ENCODE measurements at places on chromosomes 13 and 19.

GRCh38 chr19:44745341-44745831 lies 3.1 kb upstream of the BCL3 start:
- DNase-seq, result no peak
- H3K4me3 ChIP-seq, result no peak overlapping the region
- H3K36me3 ChIP-seq, result peaks cover 13% of the 10 kb centered on the region
- H3K27ac ChIP-seq, result no peak overlapping the region

DNA sequence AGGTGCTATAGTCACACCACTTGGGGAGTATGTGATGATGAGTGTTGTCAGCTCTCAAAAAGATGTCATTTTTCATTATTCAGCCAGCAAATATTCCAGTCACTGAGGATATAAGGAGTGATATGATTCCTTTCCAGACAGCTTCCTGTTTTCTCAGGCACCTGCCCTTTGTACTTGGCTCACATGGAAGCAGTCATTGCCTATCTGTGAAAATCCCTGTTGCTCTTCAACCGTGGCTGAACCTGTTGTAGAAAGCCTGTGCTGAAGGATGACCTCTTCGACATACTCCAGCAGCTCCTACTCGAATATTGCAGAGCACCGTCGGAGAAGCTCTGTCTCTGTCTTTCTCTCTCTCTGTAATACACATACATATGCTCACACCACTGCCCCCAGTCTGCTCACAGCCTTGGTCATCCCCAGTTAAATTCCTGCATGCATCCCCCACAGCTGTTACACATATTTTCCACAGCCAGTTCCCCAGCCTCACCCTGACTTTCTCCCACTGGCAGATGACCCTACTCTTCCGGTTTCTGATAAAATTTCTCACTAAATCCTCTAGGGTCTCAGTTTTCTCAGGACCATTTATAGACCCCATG lies 204.2 kb upstream of the ARGLU1 start:
- no peak overlapping the region for H3K4me3 ChIP-seq
- no peaks in the 10 kb centered on the region for H3K27me3 ChIP-seq
- no peak for DNase-seq
- no peaks in the 10 kb centered on the region for H3K36me3 ChIP-seq
- H3K27ac ChIP-seq, result no peak overlapping the region

- peaks cover 7% of the 10 kb centered on the region for H3K36me3 ChIP-seq
- no peak for DNase-seq
- H3K27me3 ChIP-seq, result peaks cover 4% of the 10 kb centered on the region
- no peak overlapping the region for H3K4me3 ChIP-seq
- peaks cover 2% of the 10 kb centered on the region for H3K4me1 ChIP-seq
These were observed 82.8 kb downstream of the CRYL1 start for GRCh38 chr13:20442798-20443381.

- H3K36me3 ChIP-seq, result peaks cover 34% of the 10 kb centered on the region
- no peaks in the 10 kb centered on the region for H3K27me3 ChIP-seq
- peaks cover 58% of the 10 kb centered on the region for H3K4me1 ChIP-seq
- peak overlapping the region; percentile 56 for H3K27ac ChIP-seq
These were observed 5.9 kb downstream of the MTMR6 start for GRCh38 chr13:25281193-25281934.

DNA sequence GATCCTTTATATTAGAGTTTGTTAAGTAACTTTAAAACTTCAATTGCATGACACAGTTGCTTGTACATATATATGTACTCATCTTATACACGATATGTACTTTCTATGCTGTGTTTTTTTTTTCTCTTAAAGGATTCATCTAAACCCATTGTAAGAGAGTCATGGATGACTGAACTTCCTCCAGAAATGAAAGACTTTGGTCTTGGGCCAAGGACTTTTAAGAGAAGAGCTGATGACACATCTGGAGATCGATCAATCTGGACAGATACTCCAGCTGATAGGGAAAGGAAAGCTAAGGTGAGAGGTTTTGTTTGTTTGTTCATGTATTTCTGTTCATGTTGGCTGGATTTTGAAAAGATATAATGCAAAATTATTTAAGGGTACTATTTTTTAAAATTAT lies 26.0 kb downstream of the GPALPP1 start:
- peaks cover 25% of the 10 kb centered on the region for H3K36me3 ChIP-seq
- H3K27me3 ChIP-seq, result no peaks in the 10 kb centered on the region
- no peak for DNase-seq
- H3K4me1 ChIP-seq, result no peaks in the 10 kb centered on the region
- H3K27ac ChIP-seq, result no peak overlapping the region

GRCh38 chr19:54967611-54968010 lies 1.4 kb downstream of the NLRP2 start:
- peak overlapping the region; percentile 29 for H3K4me3 ChIP-seq
- H3K36me3 ChIP-seq, result peaks cover 2% of the 10 kb centered on the region
- no peak overlapping the region for H3K27ac ChIP-seq
- DNase-seq, result no peak
- H3K27me3 ChIP-seq, result peaks cover 9% of the 10 kb centered on the region

GRCh38 chr13:109468123-109468522 lies 318.3 kb downstream of the IRS2 start:
- H3K36me3 ChIP-seq, result no peaks in the 10 kb centered on the region
- no peaks in the 10 kb centered on the region for H3K27me3 ChIP-seq
- no peak for DNase-seq
- no peaks in the 10 kb centered on the region for H3K4me1 ChIP-seq
- H3K4me3 ChIP-seq, result no peak overlapping the region

- no peaks in the 10 kb centered on the region for H3K27me3 ChIP-seq
- no peak overlapping the region for H3K4me3 ChIP-seq
- H3K4me1 ChIP-seq, result peaks cover 34% of the 10 kb centered on the region
These were observed 4.5 kb upstream of the B3GNT8 start for GRCh38 chr19:41431426-41432386.

DNA sequence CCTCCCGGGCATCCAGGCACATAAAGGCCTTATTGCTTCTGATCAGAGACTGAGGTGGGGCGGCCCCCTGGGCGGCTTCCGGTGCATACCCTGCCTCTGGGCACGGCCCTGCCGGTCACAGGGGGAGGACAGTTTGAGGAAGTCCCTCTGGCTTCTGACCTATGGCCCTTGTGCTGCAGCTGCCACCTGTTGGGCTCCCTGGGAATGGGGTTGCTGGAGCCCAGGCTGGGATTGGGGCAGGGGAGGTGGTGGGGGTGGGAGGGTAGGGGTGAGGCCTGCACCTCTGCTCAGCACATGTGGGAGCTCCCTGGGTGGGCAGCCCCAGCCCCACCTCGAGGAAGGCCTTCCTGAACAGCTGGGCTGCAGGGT lies 10.7 kb downstream of the ANO8 start:
- peak; percentile 39 for DNase-seq
- peaks cover 6% of the 10 kb centered on the region for H3K4me1 ChIP-seq
- H3K36me3 ChIP-seq, result peaks cover 20% of the 10 kb centered on the region
- H3K27ac ChIP-seq, result no peak overlapping the region
- no peak overlapping the region for H3K4me3 ChIP-seq

GRCh38 chr13:111976474-111977178 lies 90.3 kb upstream of the SOX1 start:
- no peak overlapping the region for H3K27ac ChIP-seq
- no peak for DNase-seq
- H3K36me3 ChIP-seq, result peaks cover 2% of the 10 kb centered on the region
- no peaks in the 10 kb centered on the region for H3K4me1 ChIP-seq
- peaks cover 5% of the 10 kb centered on the region for H3K27me3 ChIP-seq

DNA sequence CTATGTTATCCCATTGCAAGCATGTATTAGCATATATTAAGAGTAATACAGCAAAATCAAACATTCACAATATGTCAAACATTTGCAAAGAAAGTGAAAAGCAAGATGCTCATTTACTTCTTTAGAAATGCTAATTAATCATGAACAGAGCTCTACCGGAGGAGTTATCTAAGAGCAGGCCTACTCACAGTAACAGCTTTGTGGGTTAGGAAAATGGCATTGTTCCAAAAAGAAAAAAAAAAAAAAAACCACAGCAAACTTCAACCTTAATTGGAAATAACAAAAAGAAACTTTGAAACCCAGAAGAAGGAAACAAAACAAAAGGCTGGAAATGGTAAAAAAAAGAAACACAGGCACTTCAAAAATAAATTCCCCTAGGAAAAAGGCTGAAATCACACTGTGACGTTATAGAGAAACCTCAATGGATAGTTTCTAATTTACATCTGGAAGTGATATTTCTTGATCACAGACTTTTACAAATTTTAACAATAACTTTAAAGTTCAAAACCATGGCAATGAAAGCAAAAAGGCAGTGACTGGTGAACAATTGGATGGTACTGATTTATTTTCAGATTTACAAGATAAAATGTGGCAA lies 1236.8 kb upstream of the SPRY2 start:
- no peaks in the 10 kb centered on the region for H3K4me1 ChIP-seq
- no peak overlapping the region for H3K27ac ChIP-seq
- H3K27me3 ChIP-seq, result no peaks in the 10 kb centered on the region
- no peaks in the 10 kb centered on the region for H3K36me3 ChIP-seq

DNA sequence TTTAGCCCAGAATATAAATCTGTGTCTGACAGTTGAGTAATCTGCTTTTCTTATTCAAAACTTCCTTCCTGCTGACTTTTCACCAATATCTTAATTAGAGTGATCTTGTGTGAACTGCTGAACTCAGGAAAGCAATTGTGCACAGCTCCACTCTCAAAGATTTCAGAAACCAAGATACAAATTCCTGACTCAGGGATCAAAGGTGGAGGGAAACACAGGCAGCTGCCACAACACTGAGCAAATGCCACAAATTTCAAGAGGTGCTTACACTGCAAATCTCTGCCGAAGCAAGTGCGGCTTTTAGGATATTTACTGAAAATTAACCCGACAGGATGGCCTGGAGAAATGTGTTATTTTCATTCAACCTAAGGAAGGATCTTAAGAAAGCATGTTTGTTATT lies 111.4 kb downstream of the STOML3 start:
- H3K27ac ChIP-seq, result no peak overlapping the region
- no peak for DNase-seq
- H3K4me1 ChIP-seq, result no peaks in the 10 kb centered on the region
- no peaks in the 10 kb centered on the region for H3K36me3 ChIP-seq
- H3K27me3 ChIP-seq, result peaks cover 3% of the 10 kb centered on the region

- H3K36me3 ChIP-seq, result no peaks in the 10 kb centered on the region
- no peak for DNase-seq
- no peak overlapping the region for H3K4me3 ChIP-seq
- no peaks in the 10 kb centered on the region for H3K27me3 ChIP-seq
- no peak overlapping the region for H3K27ac ChIP-seq
These were observed 24.9 kb upstream of the STARD13 start for GRCh38 chr13:33310245-33311038.

- H3K4me3 ChIP-seq, result no peak overlapping the region
- no peak overlapping the region for H3K27ac ChIP-seq
- peaks cover 15% of the 10 kb centered on the region for H3K27me3 ChIP-seq
- DNase-seq, result no peak
- no peaks in the 10 kb centered on the region for H3K36me3 ChIP-seq
These were observed 92.8 kb downstream of the FAM216B start for GRCh38 chr13:42874221-42874620.

GRCh38 chr13:75762076-75762937 lies 126.2 kb downstream of the LMO7 start:
- H3K4me3 ChIP-seq, result peak overlapping the region; percentile 71
- peak; percentile 37 for DNase-seq
- H3K27ac ChIP-seq, result peak overlapping the region; percentile 94
- peaks cover 63% of the 10 kb centered on the region for H3K4me1 ChIP-seq
- peaks cover 33% of the 10 kb centered on the region for H3K36me3 ChIP-seq
- no peaks in the 10 kb centered on the region for H3K27me3 ChIP-seq

DNA sequence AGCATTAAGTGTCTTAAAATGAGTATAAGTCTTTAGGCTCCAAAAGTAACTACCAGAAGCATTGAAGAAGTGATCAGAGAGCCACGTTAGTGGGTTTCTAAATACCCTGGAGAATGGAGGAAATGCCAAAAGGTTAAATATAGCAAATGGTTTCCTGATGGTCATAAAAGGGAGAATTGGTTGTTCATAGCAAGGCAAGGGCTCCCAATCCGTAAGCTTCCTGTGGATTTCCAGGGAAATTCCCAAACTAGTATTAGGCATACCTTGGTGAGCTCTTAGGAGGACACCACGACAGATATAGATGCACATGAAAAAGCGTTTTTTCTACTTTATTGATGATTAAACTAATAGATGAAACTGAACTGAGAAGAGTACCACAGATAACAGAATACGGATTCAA lies 410.9 kb downstream of the FOXO1 start:
- H3K36me3 ChIP-seq, result peaks cover 4% of the 10 kb centered on the region
- H3K4me1 ChIP-seq, result peaks cover 17% of the 10 kb centered on the region
- H3K27ac ChIP-seq, result no peak overlapping the region
- DNase-seq, result no peak
- no peak overlapping the region for H3K4me3 ChIP-seq

DNA sequence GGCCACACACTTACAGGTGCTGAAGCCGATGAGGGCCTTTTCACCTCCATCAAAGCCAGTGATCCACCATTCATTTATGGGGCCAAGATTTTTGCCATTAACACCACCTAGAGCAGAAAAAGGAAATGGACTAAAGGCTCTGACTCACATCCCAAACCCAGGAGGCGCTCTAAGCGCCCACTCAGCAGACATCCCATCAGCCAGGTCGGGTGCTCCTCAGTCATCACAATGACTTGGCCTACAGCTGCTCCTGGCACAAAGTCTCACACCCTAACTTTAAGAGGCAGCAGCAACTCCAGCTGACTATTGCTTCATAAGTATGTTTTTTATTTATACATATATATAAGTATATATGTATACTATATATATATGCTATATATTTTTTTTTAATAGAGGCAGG lies 36.1 kb upstream of the EIF3G start:
- no peaks in the 10 kb centered on the region for H3K27me3 ChIP-seq
- H3K27ac ChIP-seq, result no peak overlapping the region
- no peaks in the 10 kb centered on the region for H3K4me1 ChIP-seq
- H3K36me3 ChIP-seq, result peaks cover 79% of the 10 kb centered on the region
- H3K4me3 ChIP-seq, result no peak overlapping the region

- H3K36me3 ChIP-seq, result no peaks in the 10 kb centered on the region
- H3K27ac ChIP-seq, result no peak overlapping the region
- no peaks in the 10 kb centered on the region for H3K4me1 ChIP-seq
- no peak overlapping the region for H3K4me3 ChIP-seq
- no peak for DNase-seq
These were observed 105.1 kb downstream of the NUFIP1 start for GRCh38 chr13:44884076-44884729.

- H3K27me3 ChIP-seq, result peaks cover 97% of the 10 kb centered on the region
- H3K4me3 ChIP-seq, result no peak overlapping the region
- no peaks in the 10 kb centered on the region for H3K36me3 ChIP-seq
- H3K4me1 ChIP-seq, result peaks cover 5% of the 10 kb centered on the region
- no peak for DNase-seq
These were observed 29.6 kb downstream of the EXOC3L2 start for GRCh38 chr19:45215391-45216191.

- H3K27me3 ChIP-seq, result peaks cover 93% of the 10 kb centered on the region
- no peak overlapping the region for H3K4me3 ChIP-seq
- H3K27ac ChIP-seq, result no peak overlapping the region
- no peak for DNase-seq
These were observed 6.7 kb upstream of the ONECUT3 start for GRCh38 chr19:1746401-1747284.

- H3K27me3 ChIP-seq, result no peaks in the 10 kb centered on the region
- no peak overlapping the region for H3K4me3 ChIP-seq
- H3K27ac ChIP-seq, result no peak overlapping the region
- peaks cover 27% of the 10 kb centered on the region for H3K36me3 ChIP-seq
- peaks cover 21% of the 10 kb centered on the region for H3K4me1 ChIP-seq
These were observed 11.7 kb downstream of the CSNK1G2 start for GRCh38 chr19:1952635-1953034.

- H3K4me1 ChIP-seq, result peaks cover 12% of the 10 kb centered on the region
- H3K36me3 ChIP-seq, result peaks cover 16% of the 10 kb centered on the region
- no peaks in the 10 kb centered on the region for H3K27me3 ChIP-seq
- no peak for DNase-seq
- peak overlapping the region; percentile 90 for H3K27ac ChIP-seq
These were observed 609 bp upstream of the ZSCAN18 start for GRCh38 chr19:58098682-58098998.

All from activated naive CD4-positive, alpha-beta T cell treated with anti-CD3 and anti-CD28 coated beads, Interleukin-2, amount 10 ng/mL, durations not matched to agents 7 days and 5 days (primary cell).